ENCODE measurements at places on chromosomes 16 and 17.
A peak's percentile ranks its signal among the peaks of the same experiment; 100 is the strongest.

GRCh38 chr16:13036600-13036999, 135.2 kb downstream of the SHISA9 start:
- peak; percentile 1 for DNase-seq

- no peak for DNase-seq
Measured at GRCh38 chr16:66490774-66491715, 58.9 kb downstream of the TK2 start.

DNA sequence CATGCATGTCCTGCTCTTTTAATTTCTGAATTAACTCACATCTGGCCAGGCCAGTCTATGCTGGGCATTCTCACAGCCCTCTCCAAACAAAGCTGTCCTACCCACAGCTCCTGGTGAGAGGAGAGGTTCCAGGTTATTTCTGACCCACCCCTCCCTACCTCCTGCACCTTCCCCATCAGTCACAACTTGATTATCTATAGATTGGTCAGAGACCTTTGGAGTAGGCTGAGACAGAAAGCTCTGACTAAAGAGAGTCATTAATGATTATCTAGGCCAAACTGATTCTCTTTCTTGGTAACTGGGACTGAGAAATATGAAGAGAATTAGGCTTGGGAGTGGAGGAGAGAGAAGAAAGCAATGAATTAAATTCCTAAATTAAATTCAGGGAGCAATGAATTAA, 1.4 kb upstream of the KRT222 start:
- DNase-seq: no peak

DNA sequence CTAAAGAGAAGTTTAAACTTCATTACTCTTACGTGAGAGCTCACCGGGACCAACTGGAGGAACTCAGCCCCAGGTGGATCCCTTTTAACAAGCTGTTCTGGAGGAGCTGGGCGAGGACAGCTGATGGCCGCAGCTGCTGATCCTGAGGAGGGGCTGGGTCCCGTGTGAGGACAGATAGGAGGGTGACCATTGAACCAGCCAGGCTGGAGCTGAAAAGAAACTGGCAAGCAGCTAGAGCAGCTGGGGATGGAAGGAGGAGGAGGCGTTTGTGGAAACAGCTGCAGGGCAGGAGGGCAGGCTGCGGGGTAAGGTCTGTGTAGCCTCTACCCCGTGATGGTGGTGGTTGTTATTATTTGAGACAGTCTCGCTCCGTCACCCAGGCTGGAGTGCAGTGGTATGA, 119.5 kb downstream of the AATF start:
- DNase-seq: no peak

GRCh38 chr17:33811984-33812577, 443.0 kb upstream of the CCL2 start:
- no peak for DNase-seq

DNA sequence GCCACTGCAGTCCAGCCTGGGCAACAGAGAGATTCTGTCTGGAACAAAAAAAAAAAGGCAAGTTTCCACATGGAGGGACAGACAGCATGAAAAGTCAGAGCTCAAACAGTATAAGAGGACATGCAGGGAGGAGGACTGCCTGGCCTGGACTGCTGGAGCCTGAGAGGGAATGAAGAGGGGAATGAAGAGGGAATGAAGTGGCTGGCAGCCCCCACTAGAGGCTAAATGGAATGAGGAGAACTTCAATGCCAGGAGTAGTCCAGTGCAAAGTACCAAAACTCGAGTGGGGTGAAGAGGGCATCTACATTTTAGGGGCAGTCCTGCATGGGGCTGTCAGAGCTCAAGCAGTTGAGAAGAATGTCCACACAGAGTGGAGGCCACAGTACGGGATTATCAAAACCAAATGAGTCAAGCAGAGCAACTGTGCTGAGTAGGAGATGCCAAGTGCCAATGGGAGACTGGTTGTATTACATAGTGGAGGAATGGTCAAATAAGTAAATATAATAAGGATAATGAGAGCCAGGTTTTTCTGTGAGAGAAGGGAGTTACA, 22.9 kb downstream of the IKZF3 start:
- no peak for DNase-seq

GRCh38 chr17:9427465-9428315, 147.9 kb downstream of the STX8 start:
- no peak for DNase-seq

- DNase-seq: no peak
Measured at GRCh38 chr16:74166456-74166855, 130.2 kb upstream of the PSMD7 start.

Data from smooth muscle cell of the brain vasculature (primary cell).